ENCODE measurements at places on chromosomes 13 and 19.

DNA sequence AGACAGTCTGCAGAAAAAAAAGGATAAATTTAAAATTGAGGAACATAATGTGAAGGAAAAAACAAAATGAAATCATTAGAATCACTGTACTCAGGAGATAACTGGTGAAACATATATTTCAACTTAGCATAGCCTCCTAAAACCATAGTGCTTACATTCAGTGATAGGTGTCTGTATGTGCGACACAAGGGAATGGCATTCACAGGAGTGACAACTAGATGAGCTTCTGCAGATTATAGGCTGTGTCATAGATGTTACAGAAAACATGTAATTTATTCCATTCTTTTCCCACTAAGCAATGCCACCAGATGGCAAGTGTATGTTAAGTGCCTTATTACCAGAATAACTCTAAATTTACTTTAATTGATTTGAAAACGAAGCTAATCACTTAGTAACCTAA, 960.0 kb upstream of the PCDH20 start:
- no peak for DNase-seq

- DNase-seq: no peak
Measured at GRCh38 chr13:73366241-73366640, 307.4 kb downstream of the KLF5 start.

DNA sequence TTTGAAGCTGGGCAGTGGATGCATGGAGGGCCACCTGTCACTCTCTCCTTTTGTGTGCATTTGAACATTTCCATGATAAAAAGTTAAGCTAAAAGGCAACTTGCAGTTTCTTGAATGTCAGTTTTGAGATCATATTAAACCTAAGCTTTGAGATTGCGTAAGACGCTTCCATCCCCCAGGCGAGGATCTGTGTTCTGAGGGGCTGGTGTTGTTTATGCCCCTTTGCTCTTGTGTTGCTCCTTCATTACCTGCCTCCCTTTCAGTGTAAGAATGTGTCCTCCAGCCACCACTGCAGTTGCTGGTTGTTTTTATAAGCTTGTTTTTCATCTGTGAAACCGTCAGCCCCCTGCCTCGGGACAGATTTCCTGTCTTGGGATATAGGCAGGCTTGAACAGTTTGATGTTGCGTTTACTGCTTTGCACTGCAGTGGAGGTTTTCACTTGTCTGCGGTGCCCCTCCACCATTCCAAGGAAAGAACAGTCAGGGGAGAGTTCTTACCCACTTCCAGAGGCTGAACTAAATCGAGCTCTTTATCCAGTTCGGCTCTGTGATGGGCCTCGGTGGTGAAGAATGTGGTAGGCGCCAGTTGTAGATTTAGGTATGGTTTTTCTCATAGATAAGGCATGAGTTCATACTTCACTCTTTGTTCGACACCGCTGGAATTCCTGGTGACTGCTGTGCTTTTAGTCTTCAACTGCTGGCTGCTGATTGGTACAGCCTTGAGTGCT, 96.8 kb downstream of the ARHGEF7 start:
- no peak for DNase-seq

- no peak for DNase-seq
Measured at GRCh38 chr13:23679220-23679619, 109.0 kb downstream of the TNFRSF19 start.

DNA sequence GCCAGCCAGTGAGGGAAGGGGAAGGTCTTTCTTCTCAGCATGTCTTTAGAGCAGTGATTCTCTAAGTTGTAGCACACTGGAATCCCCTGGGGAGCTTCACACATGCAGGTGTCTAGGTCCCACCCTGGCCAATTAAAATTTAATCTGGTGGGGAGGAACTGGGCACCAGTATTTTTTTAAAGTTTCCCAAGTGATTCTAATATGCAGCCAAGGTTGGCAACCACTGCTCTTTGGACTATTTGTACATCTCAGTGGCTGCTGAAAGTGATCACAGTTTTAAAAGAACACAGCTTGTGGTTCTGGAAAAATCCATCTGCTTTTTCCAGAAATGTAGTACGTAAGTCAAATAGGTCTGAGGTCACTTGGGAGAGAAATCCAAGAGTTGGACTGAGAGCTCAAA, 10.7 kb upstream of the KATNAL1 start:
- no peak for DNase-seq

DNA sequence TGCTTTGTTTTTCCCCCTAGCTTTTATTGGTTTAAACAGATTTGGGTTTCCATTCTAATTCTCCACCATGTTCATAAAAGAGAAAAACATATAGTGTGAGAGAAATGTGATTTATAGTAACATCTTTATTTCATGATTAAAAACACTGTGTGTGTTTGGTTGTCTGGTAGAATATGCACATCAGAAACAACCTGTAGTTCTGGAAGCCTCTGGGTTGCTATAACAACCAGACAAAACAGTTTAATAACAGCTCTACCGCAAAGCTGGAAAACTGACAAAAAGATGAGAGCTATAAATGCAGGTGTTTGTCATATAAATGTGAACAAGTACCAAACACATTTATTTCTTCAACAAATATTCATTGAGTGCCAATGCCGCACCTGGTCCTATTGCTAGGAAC, 9.8 kb downstream of the KBTBD6 start:
- peak; percentile 60 for DNase-seq

- DNase-seq: no peak
Measured at GRCh38 chr19:10378124-10378523, 2.2 kb downstream of the TYK2 start.

DNA sequence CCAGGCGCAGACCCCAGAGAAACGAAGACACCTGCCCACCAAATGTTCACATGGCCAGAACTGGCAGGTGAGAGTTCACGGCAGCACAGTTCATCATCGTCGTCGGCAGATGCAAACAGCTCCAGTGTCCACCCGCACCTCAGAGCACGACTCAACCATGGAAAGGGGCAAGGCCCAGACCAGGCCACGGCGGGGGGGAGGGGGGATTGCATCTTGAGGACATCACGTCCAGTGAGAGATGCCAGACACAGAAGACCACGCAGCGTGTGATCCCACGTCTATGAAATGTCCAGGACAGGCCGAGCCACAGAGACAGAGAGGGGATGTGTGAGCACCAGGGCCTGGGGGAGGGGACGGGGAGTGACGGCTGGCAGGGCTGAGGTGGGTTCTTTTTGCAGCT, 7.3 kb downstream of the RNF126 start:
- no peak for DNase-seq
